ENCODE measurements at places on chromosomes 2 and 18.

- no peak for DNase-seq
These were observed 48.8 kb downstream of the TCF7L1 start for GRCh38 chr2:85181844-85182456.

GRCh38 chr2:189426886-189427285, 14.4 kb upstream of the WDR75 start:
- no peak for DNase-seq

GRCh38 chr2:233848276-233848675, 6.1 kb downstream of the HJURP start:
- no peak for DNase-seq

GRCh38 chr2:197306696-197307040, 3.9 kb downstream of the ANKRD44 start:
- DNase-seq, result no peak

DNA sequence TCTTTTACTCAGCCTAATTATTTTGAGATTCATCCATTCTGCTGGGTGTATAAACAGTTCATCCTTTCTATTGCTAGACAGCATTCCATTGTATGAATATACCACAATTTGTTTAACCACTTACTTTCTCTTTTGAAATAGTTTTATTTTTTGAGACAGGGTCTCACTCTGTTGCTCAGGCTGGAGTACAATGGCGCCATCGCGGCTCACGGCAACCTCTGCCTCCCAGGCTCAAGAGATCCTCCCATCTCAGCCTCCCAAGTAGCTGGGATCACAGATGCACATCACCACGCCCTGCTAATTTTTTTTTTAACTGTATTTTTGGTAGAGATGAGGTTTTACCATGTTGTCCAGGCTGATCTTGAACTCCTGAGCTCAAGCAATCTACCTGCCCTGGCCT, 54.5 kb downstream of the USP37 start:
- DNase-seq, result no peak

- DNase-seq, result no peak
These were observed 74.2 kb downstream of the LPIN1 start for GRCh38 chr2:11820650-11821049.

- DNase-seq, result peak; percentile 61
These were observed 2.2 kb upstream of the NRP2 start for GRCh38 chr2:205680067-205680466.

Measured in activated CD8-positive, alpha-beta memory T cell treated with anti-CD3 and anti-CD28 coated beads, Interleukin-2, amount 50 U/mL, for 48 hours (primary cell).